Activated CD4-positive, alpha-beta T cell treated with anti-CD3 and anti-CD28 coated beads for 4 hours (primary cell): ENCODE measurements at places on chromosomes 3 and 15.

- no peak for DNase-seq
Measured at GRCh38 chr3:159458010-159458409, 530.6 kb upstream of the IL12A start.

- DNase-seq, result no peak
Measured at GRCh38 chr3:129878355-129878754, 15.2 kb downstream of the TMCC1 start.

GRCh38 chr3:124383051-124383450 lies 347.2 kb upstream of the UMPS start:
- DNase-seq, result no peak

DNA sequence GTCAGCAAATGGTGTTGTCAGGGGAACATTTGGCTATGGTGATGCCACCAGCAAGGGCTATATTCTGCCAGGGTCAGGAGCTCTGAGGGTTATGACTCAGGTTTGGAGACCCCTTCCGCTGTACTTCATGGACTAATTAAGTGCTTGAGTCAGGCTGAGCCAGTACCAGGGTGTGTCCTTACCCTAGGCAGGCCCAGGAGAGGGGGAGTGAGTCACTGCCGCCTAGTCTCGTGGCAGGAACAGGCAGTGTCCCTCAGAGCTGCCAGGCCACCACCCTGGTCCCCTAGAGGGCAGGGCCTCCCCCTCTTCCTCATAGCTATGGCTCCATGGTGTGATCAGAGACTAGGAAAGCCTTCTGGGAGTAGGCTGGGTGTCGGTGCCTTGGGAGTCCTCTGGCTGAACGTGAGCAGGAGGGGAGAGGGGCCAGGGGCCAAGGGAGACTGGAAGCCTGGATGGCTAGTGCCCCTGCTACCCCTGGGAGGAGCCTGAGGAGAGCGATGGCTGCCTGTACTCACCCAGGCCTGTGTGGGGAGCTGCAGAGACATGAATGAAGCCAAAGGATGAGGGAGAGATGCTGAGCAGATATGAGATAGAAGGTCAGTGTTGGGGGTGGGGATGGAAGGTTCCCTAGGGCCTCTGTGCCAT lies 10.6 kb downstream of the MAPKAPK3 start:
- peak; percentile 24 for DNase-seq

DNA sequence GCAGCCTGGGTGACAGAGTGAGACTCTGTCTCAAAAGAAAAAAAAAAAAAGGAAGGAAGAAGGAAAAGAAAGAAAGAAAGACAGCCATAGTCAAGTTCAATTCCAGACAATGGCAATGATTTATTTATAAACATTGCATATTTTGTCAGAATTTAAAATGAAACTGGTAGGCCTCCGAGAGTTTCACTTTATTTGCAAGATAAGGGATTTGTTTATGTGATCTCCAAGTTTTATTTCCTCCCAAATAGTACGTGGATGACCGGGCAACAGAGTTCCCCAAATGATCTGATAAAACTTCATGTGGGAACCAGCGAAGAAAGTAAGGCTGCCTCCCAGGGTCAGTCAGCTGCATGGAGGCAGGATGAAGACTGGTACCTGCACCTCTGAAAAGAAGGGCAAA lies 28.6 kb upstream of the MOBP start:
- no peak for DNase-seq

DNA sequence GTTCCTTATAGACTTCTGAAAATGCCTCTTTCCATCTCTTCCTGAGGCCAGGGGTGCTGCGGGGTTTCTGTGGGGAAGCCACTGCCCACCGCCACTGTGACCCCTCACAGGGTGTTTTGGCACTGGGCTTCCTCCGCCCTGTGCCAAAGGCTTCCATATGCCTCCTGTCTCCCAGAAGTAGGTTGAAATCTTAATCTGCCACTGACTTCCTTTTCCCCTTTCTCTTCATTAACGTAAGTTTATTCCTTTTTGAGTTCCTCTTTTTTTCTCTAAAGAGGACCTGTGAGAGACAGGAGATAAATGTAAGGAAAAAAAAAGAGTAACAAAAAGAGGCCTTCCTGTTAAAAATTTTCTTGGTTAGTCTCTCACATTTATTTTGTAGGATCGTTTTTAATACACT lies 220.5 kb downstream of the CTNNB1 start:
- DNase-seq, result no peak

- DNase-seq, result no peak
Measured at GRCh38 chr3:9951126-9951525, 1.1 kb downstream of the PRRT3 start.

DNA sequence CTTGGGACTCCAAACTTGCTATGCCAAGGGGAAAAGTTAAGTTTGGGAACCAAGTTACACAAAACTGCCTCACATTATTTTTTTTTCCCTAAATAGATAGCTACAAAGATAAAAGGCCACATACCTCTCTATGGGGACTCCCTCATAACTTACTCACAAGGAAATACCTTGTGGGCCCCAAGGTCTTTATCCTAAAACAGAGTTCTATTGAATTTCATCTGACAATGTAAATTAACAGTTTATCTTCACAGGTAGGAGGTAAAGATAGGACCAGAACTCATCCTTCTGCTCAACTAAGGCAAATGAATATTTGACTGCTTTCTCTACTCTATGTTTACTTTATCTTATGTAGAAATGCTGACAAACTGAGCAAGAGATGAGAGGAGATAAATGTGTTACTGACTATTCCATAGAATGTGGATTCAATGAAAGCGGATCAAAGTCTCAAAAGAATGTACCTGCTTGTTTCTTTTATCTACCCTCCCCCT lies 1278.0 kb downstream of the OTOL1 start:
- DNase-seq, result no peak

GRCh38 chr3:114241262-114241661 lies 3.9 kb upstream of the ZNF80 start:
- DNase-seq, result no peak

DNA sequence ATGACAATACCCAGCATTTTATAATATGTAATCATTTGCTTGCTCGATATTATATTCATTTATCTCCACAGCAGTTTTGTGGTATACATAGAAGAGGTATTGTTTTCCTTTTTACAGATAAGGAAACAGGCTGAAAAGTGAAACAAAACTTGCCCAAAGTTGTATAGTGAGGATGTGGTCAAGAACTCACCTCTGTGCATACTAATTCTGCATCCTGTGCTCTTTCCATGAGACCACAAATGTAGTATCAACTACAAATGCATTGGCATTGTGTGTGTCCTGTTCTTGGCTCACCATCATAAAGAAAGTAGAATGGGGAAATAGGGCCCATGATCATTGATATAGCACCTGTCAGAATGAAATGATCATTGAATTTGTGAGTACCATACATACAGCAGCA lies 167.3 kb downstream of the NECTIN3 start:
- no peak for DNase-seq

DNA sequence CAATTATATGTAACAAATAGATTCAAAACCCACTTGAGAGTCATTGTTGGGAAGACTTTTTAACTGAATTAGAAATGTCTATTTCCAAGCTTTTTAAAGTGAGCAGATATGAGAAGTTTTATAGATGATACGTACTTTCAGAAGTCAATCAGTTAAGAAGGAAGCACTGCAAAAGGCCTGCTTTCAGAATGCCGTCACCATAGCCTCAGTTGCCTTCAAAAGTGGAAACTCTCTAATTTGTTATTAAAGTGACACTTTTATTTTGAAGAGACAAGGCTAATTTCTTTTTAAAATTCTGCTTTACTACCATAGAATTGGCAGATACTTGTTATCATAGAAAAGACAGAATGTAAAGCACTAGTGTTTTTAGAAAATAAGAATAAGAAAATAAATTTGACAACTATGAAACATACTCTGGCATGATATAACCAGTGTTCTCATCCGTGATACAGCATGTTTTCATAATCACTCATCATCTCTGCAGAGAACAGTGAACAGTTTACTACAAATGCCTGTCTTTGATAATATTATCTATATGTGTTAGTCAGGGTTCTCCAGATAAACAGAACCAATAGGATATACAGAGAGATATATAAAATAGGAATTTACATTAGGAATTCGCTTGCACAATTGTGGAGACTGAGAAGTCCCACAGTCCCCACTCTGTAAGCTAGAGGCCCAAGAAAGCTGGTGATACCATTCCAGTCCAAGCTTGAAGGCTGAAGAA lies 7.0 kb upstream of the PLD1 start:
- DNase-seq, result no peak

DNA sequence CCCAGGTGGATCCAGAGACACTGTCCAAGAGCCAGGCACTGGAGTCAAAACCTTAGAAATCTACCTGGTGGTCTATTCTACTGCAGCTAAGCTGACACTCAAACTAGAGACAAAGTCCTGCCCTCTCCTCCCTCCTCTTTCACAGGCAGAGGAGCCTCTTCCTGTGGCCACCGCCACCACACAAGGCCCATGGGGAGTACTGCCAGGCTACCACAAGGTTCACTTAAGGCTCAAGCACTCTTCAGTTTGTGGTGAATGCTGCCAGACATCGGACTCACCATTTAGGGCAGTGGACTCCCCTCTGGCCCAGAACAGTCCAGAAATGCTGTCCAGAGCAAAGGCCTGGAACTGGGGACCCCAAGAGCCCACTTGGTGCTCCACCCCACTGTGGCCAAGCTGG lies 160.9 kb downstream of the ADAMTS17 start:
- DNase-seq, result no peak

- no peak for DNase-seq
Measured at GRCh38 chr15:51155891-51156290, 61.2 kb upstream of the TNFAIP8L3 start.
